ENCODE measurements at places on chromosomes 2 and 18. TPM values are rescaled to one million over a fixed set of nuclear protein-coding genes. Genes with fewer than 3 reads are reported as not detected.

The ABCA12 gene
- total RNA-seq, result not detected

DNA sequence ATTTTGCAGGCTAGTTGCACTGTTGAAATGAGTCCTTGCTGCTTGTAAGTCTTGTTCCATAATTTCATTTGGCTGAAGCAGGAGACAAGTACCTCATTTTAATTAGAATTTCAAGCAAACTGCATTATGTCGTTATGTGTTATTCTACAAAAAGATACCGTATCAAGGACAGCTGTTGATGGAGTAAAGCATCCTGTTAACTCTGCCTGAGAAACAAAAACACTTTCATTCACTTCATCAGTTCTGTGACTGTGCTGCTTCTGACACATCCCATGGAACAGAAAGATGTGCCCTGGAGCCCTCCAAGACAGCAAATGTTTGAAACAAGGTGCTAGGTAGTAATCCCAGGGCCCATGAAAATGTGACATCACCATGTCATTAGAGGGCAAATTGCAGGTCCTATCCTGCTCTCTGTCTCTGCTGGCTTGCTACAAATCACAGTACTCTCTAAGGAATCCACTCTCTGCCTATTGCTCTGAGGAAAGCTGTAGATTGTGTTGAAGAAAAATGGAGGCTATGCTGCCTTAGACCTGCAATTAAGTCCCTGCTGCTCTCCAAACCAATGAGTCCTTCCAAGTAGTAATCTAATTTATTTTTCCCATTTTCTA, 209.7 kb upstream of the PARD3B start:
- H3K4me3 ChIP-seq, result no peak overlapping the region
- H3K36me3 ChIP-seq, result no peaks in the 10 kb centered on the region
- peaks cover 2% of the 10 kb centered on the region for H3K4me1 ChIP-seq
- no peaks in the 10 kb centered on the region for H3K27me3 ChIP-seq
- no peak overlapping the region for H3K27ac ChIP-seq

The FLACC1 gene
- total RNA-seq, result 2.3 TPM

GRCh38 chr2:232569541-232569940, 19.1 kb downstream of the EIF4E2 start:
- H3K4me3 ChIP-seq, result no peak overlapping the region
- H3K36me3 ChIP-seq, result peaks cover 67% of the 10 kb centered on the region
- peaks cover 16% of the 10 kb centered on the region for H3K4me1 ChIP-seq
- no peaks in the 10 kb centered on the region for H3K27me3 ChIP-seq

DNA sequence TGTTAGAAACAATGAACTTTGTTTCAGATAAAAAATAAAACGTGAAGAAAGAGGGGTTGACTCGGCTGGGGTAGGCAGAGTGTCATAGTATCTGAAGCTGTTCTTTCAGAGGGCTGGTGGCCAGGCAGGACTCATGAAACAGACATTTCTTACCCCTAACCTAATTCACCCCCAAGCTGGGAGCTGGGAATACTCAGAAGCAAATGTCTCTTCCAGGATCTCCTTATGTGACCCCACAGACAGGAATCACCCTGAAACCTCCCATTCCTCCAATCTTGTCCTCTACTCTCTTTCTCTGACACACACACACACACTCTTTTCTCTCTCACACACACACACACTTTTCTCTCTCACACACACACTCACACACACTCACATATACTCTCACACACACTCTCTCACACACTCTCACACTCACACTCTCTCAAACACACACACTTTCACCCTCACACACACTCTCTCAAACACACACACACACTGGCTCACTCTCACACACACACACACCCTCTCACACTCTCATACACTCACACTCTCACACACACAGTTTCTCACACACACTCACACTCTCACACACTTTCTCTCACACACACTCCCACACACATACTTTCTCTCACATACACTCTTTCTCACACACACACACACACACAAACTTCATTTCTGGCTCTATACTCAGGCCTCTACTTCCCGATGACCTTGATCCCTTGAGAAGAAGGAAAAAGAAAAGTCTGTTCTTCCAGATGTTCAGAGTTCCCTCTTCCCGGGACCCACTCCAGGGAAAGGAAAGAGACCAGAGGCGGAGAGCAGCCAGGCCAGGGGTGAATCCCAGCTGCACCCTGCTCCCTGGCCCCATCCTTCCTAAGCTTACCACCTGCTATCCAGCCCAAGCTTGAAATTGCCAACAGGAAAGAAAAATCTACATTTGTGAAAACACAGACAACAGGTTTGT, 167.7 kb downstream of the TXNL1 start:
- DNase-seq, result peak; percentile 92
- no peaks in the 10 kb centered on the region for H3K27me3 ChIP-seq
- peaks cover 10% of the 10 kb centered on the region for H3K4me1 ChIP-seq
